ENCODE measurements at places on chromosomes 1 and 21. TPM values are rescaled to one million over a fixed set of nuclear protein-coding genes. Genes with fewer than 3 reads are reported as not detected.
A peak's percentile ranks its signal among the peaks of the same experiment; 100 is the strongest.

Gene RGS8
- polyA plus RNA-seq = not detected

Gene MTARC1
- polyA plus RNA-seq = 20.7 TPM

Gene KMO
- polyA plus RNA-seq = 0.17 TPM

Gene PLA2G4A
- 13.9 TPM for polyA plus RNA-seq

DNA sequence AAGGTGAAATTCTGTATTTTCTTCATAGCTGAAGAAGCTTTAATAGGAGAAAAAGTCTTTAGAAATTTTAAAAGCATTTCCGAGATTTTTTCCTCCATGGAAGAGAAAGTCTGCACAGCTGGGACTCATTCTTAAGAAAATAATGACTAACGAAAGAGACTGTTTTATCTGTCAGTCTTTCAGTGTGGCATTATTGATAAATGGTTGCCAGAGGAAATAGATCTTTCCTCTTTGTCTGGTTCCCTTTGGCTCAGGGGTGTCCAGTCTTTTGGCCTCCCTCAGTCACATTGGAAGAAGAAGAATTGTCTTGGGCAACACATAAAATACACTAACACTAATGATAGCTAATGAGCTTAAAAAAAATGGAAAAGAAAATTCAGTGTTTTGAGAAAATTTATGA is 49.9 kb downstream of the KDM1A start:
- no peak for DNase-seq
- no peak overlapping the region for H3K27ac ChIP-seq
- no peaks in the 10 kb centered on the region for H3K4me1 ChIP-seq
- H3K36me3 ChIP-seq = no peaks in the 10 kb centered on the region

- no peak for DNase-seq
- no peak overlapping the region for H3K27ac ChIP-seq
- H3K4me3 ChIP-seq = no peak overlapping the region
Measured at GRCh38 chr1:25572708-25573590, 29.5 kb downstream of the LDLRAP1 start.

GRCh38 chr1:185735701-185736064 is 1.5 kb downstream of the HMCN1 start:
- H3K27ac ChIP-seq = peak overlapping the region; percentile 89
- no peaks in the 10 kb centered on the region for H3K4me1 ChIP-seq
- no peak for DNase-seq
- H3K27me3 ChIP-seq = no peaks in the 10 kb centered on the region
- H3K36me3 ChIP-seq = no peaks in the 10 kb centered on the region

DNA sequence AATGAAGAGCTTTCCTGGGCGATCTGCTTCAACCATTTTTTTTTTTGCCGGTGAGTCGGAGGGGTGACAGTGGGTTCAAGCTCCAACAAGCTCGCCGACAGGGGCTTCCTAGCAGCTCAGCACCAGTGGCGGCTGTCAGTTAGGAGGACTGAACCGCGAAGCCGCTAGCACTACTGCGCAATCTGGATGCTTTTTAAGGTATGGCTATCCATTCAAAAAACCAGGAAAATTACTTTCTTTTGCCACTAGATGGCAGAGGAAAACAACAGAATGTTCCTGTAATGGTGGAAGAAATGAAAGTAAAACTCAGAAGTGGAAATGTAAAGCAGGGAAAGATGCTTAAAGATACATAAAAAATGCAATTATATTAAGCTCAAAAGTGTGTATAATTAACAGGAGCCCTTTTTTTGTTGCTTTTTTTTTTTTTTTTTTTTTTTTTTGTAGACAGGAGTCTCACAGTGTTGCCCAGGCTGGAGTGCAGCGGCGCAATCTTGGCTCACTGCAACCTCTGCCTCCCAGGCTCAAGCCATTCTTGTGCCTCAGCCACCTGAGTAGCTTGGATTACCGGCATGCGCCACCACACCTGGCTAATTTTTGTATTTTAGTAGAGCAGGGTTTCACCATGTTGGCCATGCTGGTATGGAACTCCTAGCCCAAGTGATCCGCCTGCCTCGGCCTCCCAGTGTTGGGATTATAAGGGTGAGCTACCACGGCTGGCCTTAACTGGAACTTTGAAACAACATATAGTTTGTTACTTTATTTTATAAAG is 8.5 kb downstream of the KYAT3 start:
- DNase-seq = no peak
- H3K36me3 ChIP-seq = no peaks in the 10 kb centered on the region
- peaks cover 12% of the 10 kb centered on the region for H3K4me1 ChIP-seq
- H3K27me3 ChIP-seq = no peaks in the 10 kb centered on the region

GRCh38 chr1:17979815-17980214 is 127.8 kb upstream of the IGSF21 start:
- H3K27me3 ChIP-seq = peaks cover 40% of the 10 kb centered on the region
- no peak overlapping the region for H3K27ac ChIP-seq

GRCh38 chr1:20634594-20635084 is 1.4 kb downstream of the PINK1 start:
- peak overlapping the region; percentile 97 for H3K27ac ChIP-seq
- peak overlapping the region; percentile 90 for H3K4me3 ChIP-seq
- no peaks in the 10 kb centered on the region for H3K27me3 ChIP-seq
- H3K4me1 ChIP-seq = no peaks in the 10 kb centered on the region
- no peaks in the 10 kb centered on the region for H3K36me3 ChIP-seq

GRCh38 chr1:94125551-94126514 is 4.9 kb upstream of the ABCA4 start:
- H3K27me3 ChIP-seq = no peaks in the 10 kb centered on the region
- no peak overlapping the region for H3K27ac ChIP-seq
- H3K36me3 ChIP-seq = no peaks in the 10 kb centered on the region
- H3K4me3 ChIP-seq = no peak overlapping the region

DNA sequence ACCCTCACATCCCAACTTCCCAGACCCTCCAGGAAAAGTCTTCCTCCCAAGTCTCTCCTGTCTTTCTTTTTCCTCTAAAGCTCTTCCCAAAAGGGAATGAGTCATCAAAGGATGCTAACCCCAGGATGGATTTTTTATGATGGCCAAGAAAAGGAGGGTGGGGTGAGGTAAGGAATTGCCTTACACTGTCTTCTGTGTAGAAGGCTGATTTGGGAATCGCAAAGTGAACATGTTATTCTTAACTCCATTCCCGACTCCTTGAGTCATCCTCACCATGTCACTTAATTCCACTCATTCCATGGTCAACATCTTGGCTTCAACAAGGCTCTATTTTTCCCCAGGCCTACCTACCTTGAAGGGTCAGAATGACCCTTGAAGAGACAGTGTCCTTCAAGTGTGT is 44.0 kb downstream of the TBX15 start:
- no peaks in the 10 kb centered on the region for H3K36me3 ChIP-seq
- no peaks in the 10 kb centered on the region for H3K27me3 ChIP-seq
- peaks cover 2% of the 10 kb centered on the region for H3K4me1 ChIP-seq
- H3K27ac ChIP-seq = no peak overlapping the region

DNA sequence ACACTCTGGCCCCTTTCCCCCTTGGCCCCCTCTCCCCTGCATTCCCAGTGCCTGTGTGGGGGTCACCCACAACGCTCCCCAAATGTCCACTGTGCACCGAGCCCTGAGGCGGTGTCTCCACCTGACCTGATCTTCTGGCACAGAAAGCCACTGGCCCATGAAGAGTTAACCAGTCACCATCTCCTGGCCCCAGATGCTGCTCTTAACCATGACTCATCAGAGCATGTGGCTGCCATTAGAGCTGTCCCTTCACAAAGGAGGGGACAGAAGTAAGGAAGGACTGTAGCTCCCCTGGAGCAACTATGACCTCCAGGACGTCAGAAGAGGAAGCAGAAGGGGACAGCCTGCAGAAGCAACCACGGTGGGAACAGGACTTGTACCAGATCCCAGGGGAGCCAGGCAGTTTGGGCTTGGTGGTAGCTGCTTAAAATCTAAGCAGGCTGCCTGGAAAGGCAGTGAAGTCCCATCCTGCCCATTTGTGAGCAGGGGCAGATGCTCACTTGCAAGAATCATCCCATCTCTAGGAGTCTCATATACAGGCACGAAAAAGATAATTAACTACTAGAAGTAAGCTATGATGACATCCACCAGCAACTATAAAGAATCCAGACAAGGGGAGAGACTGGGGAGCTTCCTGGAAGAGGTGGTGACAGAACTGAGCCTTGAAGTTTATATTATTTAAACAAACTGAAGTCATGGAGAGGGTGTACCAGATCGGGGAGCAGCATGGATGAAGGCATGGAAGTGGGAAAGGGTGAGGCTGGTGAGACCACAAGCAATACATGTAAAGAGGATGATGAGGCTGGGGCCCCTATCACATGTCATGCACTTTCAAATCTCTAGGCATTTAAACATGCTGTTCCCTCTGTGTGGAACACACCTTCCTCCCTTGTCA is 1.1 kb upstream of the TTC39A start:
- no peak overlapping the region for H3K4me3 ChIP-seq
- no peak overlapping the region for H3K27ac ChIP-seq
- peak; percentile 58 for DNase-seq
- H3K36me3 ChIP-seq = no peaks in the 10 kb centered on the region

GRCh38 chr1:15775706-15776105 is 17.1 kb downstream of the FBLIM1 start:
- H3K27me3 ChIP-seq = no peaks in the 10 kb centered on the region
- H3K27ac ChIP-seq = no peak overlapping the region
- no peak overlapping the region for H3K4me3 ChIP-seq
- H3K36me3 ChIP-seq = no peaks in the 10 kb centered on the region
- H3K4me1 ChIP-seq = no peaks in the 10 kb centered on the region

DNA sequence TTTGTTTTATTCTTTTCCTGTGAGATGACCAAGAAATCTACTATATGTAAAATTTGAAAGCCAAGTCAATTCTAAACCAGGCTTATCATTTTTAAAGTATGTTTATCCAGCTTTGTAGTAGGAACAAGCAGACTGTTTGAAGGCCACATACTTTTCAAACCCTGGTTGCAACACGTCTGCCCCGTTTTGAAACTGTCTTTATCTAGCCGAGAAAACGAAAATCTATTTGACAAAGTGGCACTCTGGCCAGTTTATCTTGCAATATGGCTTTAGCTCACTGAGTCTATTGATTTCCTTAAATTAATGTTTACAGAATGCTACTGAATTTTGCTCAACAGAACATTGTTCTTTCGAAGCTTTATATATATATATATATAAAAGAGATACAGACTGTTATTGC is 39.7 kb downstream of the PROX1 start:
- H3K4me1 ChIP-seq = no peaks in the 10 kb centered on the region
- no peaks in the 10 kb centered on the region for H3K27me3 ChIP-seq
- no peak overlapping the region for H3K27ac ChIP-seq
- H3K36me3 ChIP-seq = no peaks in the 10 kb centered on the region
- no peak overlapping the region for H3K4me3 ChIP-seq
- no peak for DNase-seq

DNA sequence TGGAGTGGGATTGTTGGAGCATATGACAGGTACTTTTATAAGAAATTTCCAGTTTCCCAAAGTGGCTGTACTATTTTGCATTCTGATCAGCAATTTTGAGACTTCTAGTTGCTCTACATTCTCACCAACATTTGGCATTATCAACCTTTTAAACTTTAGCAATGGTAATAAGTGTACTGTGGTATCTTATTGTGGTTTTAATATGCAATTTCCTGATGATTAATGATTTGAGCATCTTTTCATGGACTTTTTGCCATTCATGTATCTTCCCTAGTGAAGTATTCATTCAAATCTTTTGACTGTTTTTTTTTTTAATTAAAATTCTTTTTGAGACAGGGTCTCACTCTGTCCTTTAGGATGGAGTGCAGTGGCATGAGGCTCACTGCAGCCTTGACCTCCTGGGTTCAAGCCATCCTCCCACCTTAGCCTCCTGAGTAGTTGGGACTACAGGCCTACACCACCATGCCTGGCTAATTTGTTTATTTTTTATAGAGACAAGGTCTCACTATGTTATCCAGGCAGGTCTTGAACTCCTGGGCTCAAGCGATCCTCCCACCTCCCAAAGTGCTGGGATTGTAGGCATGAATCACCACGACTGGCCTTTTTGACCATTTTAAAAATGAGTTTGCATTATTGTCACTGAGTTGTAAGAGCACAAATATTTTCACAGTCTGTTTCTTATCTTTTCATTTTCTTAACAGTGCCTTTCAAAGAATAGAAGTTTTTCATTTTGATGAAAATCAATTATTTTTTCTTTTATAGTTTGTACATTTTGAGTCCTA is 7.8 kb upstream of the SLC6A9 start:
- H3K4me3 ChIP-seq = no peak overlapping the region
- no peaks in the 10 kb centered on the region for H3K36me3 ChIP-seq
- peaks cover 8% of the 10 kb centered on the region for H3K27me3 ChIP-seq
- DNase-seq = no peak
- H3K27ac ChIP-seq = no peak overlapping the region

Measured in left lung (tissue), 14 donors.